ENCODE measurements at places on chromosomes 1 and 21.

GRCh38 chr1:55749975-55750627, 534.9 kb upstream of the USP24 start:
- peak; percentile 22 for DNase-seq

- no peak for DNase-seq
These were observed 18.1 kb downstream of the MAP3K7CL start for GRCh38 chr21:29148530-29148929.

DNA sequence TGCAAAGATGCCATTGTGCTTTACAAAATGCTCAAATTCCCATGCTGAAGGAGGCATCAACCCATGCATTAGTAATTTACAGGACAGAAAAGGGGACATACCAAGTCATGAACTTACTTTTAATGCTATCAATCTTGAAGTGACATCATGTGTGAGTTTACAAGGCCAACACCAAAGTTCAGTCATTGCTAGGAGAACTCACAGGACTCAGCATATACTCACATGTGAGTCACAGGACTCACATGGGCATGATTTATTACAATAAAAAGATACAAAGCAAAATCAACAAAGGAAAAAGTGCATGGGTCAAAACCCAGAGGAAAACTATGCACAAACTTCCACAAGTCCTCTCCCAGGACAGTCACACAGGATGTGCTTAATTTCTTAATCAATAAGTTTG, 1656.0 kb downstream of the MRPL39 start:
- no peak for DNase-seq

- DNase-seq, result peak; percentile 72
These were observed 834 bp upstream of the ELF3 start for GRCh38 chr1:202009326-202010179.

DNA sequence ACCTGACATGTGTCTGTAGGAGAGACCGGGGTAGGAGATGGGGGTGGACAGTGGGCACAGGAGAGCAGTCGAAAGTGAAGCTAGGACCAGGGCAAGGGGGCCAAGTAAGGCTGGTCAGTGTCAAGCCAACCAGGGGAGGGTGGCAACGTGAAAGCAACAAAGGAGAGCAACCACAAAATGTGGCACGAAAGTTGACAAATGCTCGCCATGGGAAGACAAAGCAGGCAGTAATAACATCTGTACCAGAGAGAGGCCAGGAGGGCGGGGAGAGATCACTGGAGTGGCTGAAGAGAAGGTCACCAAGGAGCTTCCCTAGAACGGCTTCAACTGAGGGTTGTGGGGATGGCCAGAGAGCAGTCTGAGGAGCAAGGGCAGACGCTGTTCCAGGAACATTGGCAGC, 17.0 kb downstream of the QSOX1 start:
- no peak for DNase-seq
